D721Med (cell line): ENCODE measurements at places on chromosomes 3 and 15.

DNA sequence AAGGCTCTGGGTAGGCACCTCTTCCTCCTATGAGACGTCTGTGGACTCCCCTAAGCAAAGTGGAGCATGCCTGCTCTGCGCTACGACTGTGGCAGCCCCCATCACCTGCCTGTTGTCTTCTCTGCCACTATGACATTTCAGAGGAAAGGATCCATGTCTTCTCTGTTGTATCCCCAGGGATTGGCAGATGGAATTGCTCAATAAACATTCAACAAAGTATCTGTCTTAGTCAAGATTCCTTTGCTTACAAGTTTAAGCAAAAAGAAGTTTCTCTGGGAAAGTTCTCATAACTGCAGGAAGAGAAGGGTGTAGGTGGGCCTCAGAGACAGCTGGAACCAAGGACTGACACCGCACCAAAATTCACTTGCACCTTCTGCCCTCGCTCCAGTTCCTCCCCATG, 34.3 kb downstream of the AMOTL2 start:
- DNase-seq, result no peak

DNA sequence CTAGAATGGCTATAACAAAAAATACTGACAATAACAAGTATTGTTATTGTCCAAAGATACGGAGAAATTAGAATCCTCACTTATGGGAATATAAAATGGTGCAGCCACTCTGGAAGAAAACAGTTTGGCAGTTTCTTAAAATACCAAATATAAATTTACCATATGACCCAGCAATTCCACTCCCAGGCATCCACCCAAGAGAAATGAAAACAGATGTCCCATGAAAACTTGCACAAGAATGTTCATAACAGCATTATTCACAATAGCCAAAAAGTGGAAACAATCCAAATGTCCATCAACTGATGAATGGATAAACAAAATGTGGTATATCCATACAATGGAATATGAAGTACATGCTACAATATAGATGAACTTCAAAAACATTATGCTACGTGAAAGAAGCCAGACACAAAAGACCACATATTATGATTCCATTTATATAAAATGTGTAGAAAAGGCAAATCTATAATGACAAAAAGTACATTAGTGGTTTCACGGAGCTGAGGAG, 9.4 kb downstream of the AAGAB start:
- DNase-seq, result no peak

DNA sequence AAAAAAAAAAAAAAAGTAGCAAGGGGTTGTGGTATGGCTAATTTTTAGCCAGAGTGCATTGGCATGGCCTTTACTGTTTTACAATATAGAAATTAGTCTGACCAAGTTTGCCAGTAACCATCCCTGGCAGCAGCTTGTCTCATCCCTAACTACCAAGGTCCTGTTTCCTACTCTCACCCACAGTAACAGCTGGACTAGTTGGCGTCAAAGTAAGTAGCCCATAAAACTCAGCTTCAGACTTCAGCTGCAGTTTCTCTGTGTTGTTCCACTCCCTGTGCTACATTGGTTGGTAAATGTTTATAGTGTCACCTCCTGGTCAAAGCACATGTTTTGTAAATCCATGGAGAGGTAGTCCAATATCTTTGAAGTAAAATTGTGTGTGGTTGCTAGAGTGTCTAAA, 691.3 kb downstream of the ZPLD1 start:
- no peak for DNase-seq

DNA sequence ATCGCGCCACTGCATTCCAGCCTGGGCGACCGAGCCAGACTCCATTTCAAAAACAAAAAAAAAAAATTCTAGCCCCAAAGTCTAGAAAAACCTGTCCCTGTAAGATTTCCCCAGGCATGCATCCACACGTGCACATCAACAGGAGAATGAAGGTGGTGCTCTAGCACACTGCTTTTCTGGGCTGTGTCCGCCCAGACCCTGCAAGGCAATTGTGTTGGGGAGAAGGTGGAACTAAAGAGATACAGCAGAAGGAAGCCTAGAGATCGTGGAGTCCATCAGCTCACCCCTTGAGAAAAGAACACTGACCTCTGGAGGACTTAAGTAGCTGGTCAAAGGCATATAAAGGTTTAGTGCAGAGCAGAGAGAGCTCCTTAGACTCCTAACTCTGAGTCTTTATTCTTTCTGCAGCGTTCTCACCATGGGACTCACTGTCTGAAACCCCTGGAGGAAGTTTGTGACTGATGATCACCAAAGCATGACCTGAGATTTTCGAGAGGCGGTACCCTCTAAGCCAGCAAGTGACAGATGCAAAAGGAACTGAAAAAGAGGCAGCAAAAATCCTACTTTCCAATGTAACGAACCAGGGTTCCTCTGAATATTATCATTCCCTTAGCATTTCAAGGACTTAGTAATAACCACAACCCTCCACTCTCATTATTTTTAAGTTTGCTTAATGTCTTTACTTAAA, 179.8 kb downstream of the MEX3B start:
- no peak for DNase-seq

DNA sequence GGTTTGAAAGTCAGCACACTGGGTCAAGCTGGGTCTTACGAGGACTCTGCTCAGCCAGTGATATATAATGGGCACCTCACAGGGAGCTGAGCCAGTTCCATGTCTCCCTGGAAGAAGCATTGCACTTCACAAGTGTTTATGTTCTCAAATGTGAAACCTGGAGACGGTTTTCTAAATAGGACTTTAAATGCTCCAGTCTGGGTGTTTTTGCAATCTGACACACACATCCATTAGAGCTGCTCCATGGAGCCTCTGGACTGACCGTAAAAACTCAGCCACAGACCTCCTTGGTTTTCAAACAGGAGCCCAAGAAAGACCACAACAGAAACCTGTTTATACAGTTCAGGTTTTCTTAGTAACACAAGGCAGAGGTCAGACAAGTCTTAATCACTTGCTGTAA, 201.3 kb upstream of the LRIG1 start:
- no peak for DNase-seq

DNA sequence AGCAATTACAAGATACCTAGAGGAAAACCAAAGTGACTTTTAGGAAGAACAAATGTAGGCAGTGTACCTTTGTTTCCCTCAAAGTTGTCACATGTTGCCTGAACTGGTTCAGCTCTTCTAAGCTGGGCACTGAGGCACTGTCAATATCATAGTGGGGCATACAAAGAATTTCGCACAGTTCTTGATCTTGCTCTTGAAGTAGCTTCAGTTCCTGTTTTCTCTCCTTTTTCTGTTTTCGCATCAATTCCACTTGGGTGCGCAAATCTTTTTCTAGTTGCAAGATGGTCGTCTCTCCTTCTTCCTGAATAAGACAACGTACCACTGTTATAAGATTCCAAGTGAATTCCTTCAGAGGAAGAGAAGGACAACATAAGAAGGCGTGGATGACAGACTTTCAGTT, 12.7 kb downstream of the PRC1 start:
- no peak for DNase-seq

DNA sequence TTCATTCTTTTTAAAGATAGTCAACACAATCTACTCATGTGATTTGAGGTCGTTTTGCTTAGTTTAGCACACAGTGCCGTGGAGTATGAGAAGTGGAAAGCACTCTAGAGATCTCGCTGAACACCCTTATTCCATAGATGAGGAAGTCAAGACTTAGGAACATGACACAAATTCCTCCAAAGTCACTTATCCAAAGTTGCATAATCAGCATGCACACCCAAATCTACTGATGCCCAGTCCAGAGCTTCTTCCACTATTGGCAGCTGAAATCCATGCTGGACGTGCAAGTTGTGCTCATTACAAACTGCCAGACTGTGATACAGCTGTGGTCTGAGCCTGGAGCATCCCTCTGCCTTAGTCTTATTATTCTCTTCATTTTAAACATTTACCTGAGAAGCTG, 83.5 kb upstream of the ZNF280D start:
- DNase-seq, result no peak
